ENCODE measurements at places on chromosomes 7 and 10. TPM values are rescaled to one million over a fixed set of nuclear protein-coding genes. Genes with fewer than 3 reads are reported as not detected.

Gene MSMB
- total RNA-seq, result not detected

Gene MAD1L1
- 28.6 TPM for total RNA-seq

Gene NUDT13
- 3.0 TPM for total RNA-seq

Gene CHAT
- not detected for total RNA-seq

Gene PLA2G12B
- total RNA-seq, result not detected

Gene PNPLA8
- total RNA-seq, result 16.2 TPM

Gene SP4
- 2.0 TPM for total RNA-seq

Gene IFIT2
- total RNA-seq, result 2.2 TPM

Gene TMEM176A
- total RNA-seq, result 0.09 TPM

Gene PSD
- 0.29 TPM for total RNA-seq

Gene IDI2
- not detected for total RNA-seq

Gene CACNB2
- not detected for total RNA-seq

Gene GPR15LG
- 0.21 TPM for total RNA-seq

Gene SMURF1
- total RNA-seq, result 21.7 TPM

Gene CYP26C1
- not detected for total RNA-seq

Gene OPN4
- total RNA-seq, result not detected

Gene ZNF25
- 2.2 TPM for total RNA-seq

Gene HOXA7
- total RNA-seq, result 4.8 TPM

Gene MKLN1
- 35.5 TPM for total RNA-seq

Gene ELMO1
- 4.0 TPM for total RNA-seq

Gene IGFBP3
- total RNA-seq, result 156 TPM

Gene MYOZ1
- 0.05 TPM for total RNA-seq

Gene FAM25G
- not detected for total RNA-seq

Gene MCU
- 28.3 TPM for total RNA-seq

Gene EGFR
- 94.9 TPM for total RNA-seq

Gene TACC2
- 92.6 TPM for total RNA-seq

Gene RBP3
- not detected for total RNA-seq

Gene C7orf33
- not detected for total RNA-seq

Gene RPEL1
- not detected for total RNA-seq

Gene ADCYAP1R1
- total RNA-seq, result 0.03 TPM

Gene SEMA3D
- total RNA-seq, result 0.09 TPM

Gene APBB1IP
- total RNA-seq, result 5.0 TPM

Gene CTAGE8
- total RNA-seq, result not detected

Gene NAT16
- total RNA-seq, result 0.12 TPM

Gene HOXA10
- 8.3 TPM for total RNA-seq

Gene HOXA3
- 6.2 TPM for total RNA-seq

Gene ADAM22
- 0.26 TPM for total RNA-seq

Gene STARD3NL
- 57.2 TPM for total RNA-seq

Gene CDHR1
- 0.13 TPM for total RNA-seq

Gene TRDMT1
- total RNA-seq, result 2.6 TPM

Gene TAS2R5
- 0.50 TPM for total RNA-seq

Gene PDGFA
- total RNA-seq, result 34.4 TPM

Measured in A549 treated with dexamethasone at 1 μM for 4 hours (cell line).